ENCODE measurements at places on chromosomes 16 and 17.

DNA sequence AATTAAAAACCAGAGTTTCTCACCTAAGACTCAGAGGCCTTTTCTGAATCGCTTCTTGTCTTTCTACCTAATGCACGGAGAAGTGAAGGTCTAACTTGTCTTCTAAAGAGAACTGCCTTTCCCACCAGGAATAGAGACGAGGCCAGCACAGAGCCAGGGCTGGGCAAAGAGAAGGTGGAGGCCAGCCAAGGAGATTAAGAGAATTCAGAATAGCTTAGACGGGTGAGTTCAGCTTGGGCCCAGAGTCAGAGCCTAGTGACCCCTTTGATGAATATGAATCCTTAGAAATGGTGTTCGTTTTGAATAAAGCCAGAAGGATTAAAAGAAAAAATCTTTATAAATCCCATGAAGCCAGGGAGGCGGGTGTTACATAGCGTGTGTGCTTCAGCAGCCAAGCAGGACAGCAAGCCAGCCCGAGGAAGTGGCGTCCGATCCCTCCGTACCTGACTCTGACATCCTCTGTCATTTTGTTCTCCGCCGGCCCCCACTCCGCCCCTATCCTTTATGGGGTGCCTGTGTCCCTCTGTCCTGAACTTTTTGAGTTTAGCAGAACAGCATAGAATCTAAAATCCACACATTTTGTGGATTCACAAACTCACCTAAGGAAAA is 7.4 kb downstream of the GSG1L2 start:
- DNase-seq: no peak

GRCh38 chr17:9225305-9226101 is 204.2 kb downstream of the NTN1 start:
- DNase-seq: no peak

GRCh38 chr17:49341356-49341755 is 20.7 kb downstream of the ZNF652 start:
- no peak for DNase-seq

GRCh38 chr17:74790161-74791058 is 14.3 kb upstream of the NAT9 start:
- DNase-seq: no peak

DNA sequence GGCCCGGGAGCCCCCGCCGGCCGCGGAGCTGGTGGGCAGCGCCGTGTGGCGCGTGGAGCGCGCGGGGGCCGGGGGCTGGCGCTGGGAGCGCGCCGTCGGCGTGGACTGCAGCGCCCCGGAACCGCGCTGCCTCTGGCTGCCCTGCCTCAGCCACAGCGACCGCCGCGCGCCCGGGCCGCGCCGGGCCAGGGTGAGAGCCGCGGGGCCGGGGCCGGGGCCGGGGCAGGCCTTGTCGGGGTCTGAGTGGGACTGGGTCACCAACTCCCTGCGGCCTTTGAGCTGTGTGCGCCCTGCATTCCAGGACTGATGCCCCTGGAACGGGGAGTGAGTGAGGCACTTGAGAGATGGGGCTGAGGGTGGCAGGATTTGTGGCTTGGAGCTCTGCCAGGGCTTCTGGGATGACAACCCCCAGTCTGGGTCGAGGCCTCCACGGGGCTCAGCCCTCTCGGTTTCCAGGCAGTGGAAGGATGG is 25.7 kb downstream of the ARHGAP23 start:
- DNase-seq: no peak

- no peak for DNase-seq
Measured at GRCh38 chr17:10798332-10798749, 5.6 kb downstream of the TMEM238L start.

DNA sequence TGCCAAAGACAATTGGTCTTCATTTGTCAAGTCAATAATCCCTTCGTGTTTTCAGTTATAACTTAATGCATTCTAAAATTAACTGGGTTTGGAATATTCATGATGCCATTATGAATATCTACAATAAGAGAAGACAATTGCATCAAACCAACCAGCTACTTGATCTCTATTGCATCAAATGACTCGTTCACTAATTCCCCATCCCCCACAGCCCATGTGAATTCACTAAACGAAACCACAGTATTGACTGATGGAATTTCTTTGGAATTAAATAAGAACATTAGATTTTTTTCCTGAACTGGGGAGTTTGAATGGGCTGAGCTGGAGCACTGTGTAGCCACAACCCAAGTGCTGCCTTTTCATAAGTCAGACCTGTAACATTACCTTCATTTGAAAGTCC is 65.3 kb downstream of the HS3ST3B1 start:
- no peak for DNase-seq

- no peak for DNase-seq
Measured at GRCh38 chr17:71980171-71980570, 140.6 kb upstream of the SOX9 start.

DNA sequence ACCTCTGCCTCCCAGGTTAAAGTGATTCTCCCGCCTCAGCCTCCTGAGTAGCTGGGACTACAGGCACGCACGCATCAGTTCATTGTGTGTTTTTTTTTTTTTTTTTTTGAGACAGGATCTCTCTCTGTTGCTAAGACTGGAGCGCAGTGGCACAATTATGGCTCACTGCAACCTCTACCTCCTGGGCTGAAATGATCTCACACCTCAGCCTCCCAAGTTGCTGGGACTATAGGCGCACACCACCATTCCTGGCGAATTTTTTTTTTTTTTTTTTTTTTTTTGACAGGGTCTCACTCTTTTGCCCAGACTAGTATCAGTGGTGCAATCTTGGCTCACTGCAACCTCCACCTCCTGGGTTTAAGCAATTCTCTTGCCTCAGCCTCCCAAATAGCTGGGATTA is 17.8 kb upstream of the RAPGEFL1 start:
- DNase-seq: no peak

DNA sequence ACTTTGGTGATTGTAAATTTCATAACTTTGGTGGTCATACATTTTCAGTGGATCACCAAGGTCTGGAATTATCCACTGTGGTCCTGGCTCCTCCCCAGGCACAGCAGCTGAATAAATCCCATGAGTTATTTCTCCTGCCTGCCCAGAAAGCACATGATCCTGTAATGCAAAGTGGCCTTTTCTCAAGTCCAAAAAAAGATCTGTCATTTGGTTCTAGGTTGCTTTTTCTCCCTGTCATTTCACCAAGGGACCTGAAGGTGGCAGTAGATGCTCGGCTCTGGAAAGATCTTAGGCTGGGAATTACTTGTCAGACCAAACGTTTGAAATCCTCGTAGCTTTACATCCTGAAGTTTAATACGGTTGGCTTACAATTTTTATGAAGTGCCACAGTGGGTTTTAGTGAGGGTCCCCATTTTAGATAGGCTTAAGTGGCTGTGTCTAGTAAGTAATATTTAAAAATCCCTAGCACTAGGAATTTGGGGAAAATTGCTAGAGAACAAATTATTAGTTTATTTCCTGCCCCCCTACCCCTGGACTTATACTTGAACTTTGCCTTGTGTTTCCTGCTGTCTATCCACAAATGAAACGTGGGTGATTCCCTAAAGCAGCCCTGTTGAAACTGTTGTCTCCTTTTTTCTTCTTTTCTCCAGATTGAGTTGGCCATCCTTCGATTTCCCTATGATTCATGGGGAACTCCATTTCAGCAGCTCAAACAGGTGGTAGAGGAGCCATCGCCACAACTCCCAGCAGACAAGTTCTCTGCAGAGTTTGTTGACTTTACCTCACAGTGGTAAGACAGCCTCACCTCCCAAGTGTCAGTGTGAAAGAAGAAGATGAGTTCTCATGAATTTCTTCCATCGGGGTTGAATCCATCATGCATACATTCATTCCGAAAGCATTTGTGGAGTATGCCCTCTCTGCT is 111.7 kb downstream of the MAP2K6 start:
- peak; percentile 48 for DNase-seq

GRCh38 chr16:11224096-11224893 is 31.7 kb downstream of the SOCS1 start:
- peak; percentile 61 for DNase-seq

GRCh38 chr16:1279945-1280589 is 24.2 kb downstream of the TPSD1 start:
- no peak for DNase-seq

- DNase-seq: no peak
Measured at GRCh38 chr17:31758646-31759045, 100.4 kb downstream of the COPRS start.

GRCh38 chr17:65198653-65199382 is 61.6 kb downstream of the RGS9 start:
- peak; percentile 77 for DNase-seq

DNA sequence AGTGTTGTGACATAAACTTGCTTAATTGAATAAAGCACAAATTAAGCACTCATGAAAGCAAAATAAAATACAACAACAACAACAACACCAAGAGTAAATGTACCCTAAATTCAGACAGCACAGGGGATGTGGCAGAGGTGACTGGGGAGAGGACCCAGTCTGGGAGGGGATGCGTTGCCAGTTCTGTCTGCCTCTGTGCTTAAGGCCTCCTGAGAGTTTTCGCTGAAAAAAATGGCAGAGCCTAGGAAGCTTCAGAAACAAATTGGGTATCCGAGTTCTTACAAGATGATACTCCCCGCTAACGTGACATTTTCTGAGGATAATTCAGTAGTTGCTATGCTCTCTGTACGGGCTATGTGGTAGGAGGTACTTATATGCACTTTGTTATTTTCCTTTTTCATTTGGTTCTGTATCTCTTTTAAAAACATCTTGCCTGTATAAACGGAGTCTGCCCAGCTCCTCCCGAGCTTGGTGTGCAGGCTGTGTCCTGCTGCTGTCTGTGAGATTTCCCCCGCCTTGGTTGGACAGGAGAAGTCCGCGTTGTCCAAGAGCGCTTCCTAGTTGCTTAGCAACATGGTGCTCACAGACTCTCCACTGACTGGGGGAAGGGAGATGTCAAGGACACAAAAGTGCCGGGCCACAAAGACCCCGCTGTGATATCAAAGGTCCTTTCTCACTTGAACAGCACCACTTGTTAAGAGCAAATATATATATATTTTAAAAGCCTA is 134.2 kb upstream of the CPHXL start:
- peak; percentile 93 for DNase-seq

DNA sequence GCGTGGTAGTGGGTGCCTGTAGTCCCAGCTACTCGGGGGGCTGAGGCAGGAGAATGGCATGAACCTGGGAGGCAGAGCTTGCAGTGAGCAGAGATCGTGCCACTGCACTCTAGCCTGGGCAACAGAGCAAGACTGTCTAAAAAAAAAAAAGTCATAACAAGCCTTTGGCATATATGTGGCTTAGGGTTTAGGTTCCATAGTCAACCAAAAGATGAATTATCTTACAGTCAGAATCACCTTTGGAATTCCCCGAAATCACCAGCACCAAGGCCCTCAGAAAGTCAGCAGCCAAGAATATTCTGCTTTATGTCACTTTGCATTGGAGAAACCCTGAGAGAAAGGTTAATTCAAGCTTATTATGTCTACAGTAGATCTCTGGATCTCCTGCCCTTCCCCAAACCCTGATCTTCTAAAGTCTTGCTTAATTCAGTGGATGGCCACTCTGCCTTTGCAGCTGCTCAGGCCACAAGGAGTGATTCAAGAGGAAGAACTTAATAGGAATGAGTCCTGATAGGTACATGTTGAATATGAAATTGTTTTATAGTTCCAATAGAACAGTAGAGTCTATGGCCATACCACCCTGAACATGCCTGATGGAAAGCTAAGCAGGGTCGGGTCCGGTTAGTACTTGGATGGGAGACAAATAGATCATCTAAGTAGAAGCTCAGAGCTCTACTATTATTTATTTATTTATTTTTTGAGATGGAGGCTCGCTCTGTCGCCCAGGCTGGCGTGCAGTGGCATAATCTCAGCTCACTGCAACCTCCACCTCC is 196.0 kb upstream of the CACNG5 start:
- no peak for DNase-seq

DNA sequence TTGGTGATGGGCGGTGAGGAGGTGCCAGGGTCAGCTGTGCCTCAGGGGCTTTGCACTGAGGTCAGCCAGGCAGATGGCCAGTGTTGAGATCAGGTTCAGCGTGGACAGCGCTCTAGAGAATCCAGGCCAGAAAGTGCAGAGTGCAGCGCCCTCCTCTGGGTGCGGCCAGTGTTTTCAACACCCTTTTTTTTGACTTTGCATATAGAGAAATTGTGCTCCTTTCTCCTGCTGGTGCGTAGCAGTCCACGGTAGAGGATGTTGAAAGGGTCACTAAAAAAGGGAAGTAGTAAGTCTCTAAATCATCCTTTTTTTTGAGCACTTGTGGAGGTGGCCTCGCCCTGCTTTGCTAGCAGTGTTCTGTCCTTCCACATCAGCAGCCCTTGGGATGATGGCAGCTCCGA is 53.9 kb downstream of the BANP start:
- DNase-seq: no peak

- no peak for DNase-seq
Measured at GRCh38 chr17:76561332-76561731, 21.5 kb downstream of the PRCD start.

DNA sequence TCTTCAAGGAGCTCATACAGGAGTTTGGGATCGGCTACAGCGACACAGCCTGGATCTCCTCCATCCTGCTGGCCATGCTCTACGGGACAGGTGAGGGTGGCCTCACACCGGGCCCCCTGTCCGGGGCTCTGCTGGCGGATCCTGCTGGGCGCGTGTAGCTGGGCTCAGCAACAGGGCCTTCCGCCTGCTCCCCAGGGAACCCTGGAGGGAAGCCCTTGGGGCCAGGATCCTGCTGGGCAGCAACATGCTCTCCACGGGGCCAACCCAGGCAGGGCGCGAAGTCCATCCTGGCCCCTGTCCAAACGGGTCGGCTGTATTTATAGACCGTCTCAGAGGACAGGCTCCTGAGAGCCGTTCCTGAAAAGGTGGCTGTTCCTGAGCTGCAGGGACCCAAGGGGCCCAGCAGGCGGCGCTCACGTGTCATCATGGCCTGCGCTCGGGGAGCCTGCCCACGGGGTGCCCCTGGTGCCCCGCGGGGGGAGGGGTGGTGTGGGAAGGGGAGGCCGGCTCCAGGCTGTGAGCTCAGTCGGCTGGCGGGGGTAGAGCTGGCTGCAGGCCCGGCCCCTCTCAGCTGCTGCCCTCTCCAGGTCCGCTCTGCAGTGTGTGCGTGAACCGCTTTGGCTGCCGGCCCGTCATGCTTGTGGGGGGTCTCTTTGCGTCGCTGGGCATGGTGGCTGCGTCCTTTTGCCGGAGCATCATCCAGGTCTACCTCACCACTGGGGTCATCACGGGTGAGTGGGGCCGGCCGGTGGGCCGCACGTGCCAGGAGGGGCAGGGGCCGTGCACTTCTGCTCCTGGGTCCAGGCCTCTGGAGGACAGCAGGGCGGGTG is 7.5 kb downstream of the SLC16A3 start:
- DNase-seq: no peak

GRCh38 chr16:49940464-49941224 is 84.4 kb upstream of the CNEP1R1 start:
- no peak for DNase-seq

Data from NCI-H524 (cell line).